ENCODE measurements at places on chromosomes 1 and 21.

DNA sequence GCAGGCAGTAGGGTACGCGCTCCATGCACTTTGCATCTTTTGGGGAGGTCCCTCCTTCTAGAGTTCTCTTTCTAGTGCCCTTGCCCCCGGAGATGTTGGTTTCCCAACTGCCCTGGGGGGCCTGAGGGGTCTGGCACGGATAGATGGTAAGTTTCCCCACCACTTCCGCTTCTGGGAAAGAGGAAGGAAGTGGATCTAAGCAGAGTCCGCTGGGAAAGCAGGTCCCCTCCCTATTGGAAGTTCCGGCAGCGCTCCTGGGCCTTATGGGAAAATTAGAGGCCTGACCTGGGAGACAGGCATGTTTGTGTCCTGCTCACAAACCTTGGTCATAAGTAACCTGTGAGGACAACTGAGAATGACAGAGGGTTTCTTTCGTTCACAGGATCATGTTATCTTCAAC is 274.4 kb downstream of the RPS6KC1 start:
- no peak for DNase-seq

GRCh38 chr1:29650041-29650400 is 413.7 kb downstream of the PTPRU start:
- no peak for DNase-seq

DNA sequence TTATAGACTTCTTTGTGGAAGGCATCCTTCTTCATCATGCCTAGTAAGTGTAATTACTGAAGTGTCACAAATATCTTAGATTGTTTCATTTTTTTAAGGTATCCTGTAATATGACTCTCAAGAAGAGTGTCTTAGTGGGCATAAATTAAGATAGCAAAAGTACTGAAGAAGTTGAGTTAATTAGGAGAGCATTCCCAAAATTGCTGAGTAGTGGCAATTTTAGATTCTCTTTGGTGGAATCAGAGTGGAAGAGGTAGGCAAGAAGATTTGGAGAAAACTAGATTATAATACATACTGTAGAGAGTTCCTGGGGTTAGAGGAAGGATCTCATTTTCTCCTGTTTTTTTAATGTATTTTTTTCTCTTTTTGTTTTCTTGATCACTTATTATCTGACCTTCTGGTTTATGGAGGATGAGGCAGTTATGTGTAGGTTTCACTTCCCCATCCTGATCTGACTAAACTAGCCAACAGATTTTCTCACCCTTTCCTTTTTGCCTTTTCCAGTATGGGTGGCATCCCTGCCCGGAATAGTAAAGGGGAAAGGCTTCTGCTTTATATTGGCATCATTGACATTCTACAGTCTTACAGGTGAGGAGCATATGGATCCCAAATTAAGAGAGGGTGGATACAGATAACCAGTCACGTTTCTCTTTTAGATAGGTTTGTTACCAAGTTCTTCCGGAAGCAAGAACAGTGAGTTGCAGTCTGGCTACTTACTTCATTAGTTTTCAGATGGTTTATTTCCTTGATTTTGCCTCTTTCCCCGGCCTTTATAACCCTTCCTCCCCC is 16.7 kb upstream of the PSMD4 start:
- DNase-seq: no peak

DNA sequence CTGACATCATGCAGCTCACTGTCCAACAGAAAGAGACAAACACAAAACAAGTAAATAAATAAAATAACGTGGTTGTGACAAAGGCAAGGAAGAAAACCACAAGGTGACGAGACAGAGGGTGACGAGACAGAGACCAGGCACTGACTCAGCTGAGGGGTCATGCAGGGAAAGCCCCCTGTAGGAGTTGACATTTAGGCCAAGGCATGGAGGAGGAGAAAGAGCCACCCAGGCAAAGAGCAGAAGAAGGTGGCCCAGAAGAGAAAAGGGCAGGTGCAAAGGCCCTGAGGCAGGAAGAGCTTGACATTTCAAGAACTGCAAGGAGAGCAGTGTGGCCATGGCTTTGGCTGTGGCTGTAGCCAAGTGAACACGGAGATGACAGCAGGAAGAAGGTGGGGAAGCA is 65.1 kb upstream of the ID3 start:
- DNase-seq: peak; percentile 50

DNA sequence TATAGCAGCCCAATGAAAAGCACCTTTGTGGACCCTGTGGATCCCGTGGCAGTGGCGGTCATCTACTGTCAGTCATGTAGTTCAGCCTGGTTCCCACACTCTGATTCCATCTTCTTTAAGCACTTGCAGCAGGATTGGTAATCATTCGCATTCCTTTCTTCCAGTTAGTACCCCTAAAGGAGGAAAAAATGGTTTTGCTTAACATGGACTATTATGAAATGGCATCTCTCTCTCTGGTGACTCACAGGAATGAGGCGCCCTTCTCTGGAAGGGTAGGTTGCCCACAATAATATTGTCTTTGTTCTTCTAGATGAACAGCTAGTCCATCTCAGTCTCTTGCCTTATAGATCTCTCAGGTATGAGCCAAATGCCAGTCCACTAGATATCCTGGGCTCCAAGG is 127.9 kb upstream of the MROH9 start:
- no peak for DNase-seq

DNA sequence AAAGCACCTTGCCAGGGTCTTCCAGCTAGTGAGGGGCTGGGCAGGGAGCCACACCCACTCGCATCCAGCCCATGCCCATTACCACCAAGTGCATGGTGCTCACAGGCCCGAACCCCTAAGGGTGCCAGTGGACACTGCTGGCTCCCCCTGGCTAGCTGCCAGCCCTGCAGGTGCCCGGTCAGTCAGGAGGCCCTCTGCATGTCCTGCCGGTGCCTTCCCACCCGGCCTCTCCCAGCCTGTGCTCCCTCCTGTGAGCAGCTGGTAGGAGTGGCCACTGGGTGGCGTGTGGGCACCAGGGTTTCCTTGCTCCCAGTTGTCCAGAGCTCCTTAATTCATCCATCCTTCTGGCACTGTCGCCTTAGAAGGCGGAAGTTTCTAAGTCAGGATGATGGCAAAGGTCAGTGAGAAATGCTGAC is 33.4 kb downstream of the QSOX1 start:
- no peak for DNase-seq

- no peak for DNase-seq
These were observed 153.8 kb upstream of the C1orf105 start for GRCh38 chr1:172266528-172267174.

- DNase-seq: peak; percentile 40
These were observed 24.4 kb downstream of the ZBTB17 start for GRCh38 chr1:15951341-15952153.

GRCh38 chr1:236154671-236155398 is 12.5 kb downstream of the GPR137B start:
- DNase-seq: no peak

DNA sequence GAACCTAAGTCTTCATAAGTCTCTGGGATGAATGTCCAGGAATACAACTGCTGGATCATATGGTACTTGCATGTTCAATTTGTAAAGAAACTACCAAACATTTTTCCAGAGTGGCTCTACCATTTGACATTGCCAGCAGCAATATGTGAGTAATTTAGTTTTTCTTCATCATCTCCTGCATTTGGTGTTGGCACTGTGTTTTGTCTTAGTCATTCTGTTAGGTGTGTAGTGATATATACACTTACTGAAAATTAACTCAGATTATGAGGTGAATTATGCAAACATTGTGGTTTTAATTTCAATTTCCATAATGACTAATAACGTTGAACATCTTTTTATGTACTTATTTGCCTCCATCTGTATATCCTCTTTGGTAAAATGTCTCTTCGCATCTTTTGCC is 138.7 kb downstream of the LRRC40 start:
- no peak for DNase-seq

DNA sequence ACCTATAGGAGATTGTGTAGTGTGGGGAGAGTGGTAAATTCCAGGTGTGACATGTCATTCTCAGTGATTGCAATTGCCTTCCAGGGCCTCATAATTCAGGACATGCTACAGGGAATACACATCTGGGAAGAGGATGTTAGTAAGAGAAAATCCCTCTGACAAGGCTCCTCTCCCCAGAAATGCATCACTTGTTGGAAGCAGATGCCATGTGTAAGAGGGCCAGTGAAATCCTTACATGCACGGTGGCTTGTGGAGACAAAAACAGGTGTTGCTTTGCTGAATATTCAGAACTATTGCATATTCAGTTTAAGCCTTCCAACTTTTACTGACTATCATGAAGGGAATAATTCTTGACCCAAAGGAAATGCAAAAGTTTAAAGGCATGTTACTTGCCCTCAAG is 503.4 kb downstream of the NEGR1 start:
- DNase-seq: no peak

- DNase-seq: no peak
These were observed 196.4 kb downstream of the PLPP3 start for GRCh38 chr1:56382929-56383328.

Measured in stimulated activated CD4-positive, alpha-beta T cell treated with anti-CD3 and anti-CD28 coated beads, Interleukin-1b, Interleukin-23, amount 100 ng/mL, for 4 hours (primary cell).